ENCODE measurements at places on chromosomes 16 and 17. TPM values are rescaled to one million over a fixed set of nuclear protein-coding genes. Genes with fewer than 3 reads are reported as not detected.

DNA sequence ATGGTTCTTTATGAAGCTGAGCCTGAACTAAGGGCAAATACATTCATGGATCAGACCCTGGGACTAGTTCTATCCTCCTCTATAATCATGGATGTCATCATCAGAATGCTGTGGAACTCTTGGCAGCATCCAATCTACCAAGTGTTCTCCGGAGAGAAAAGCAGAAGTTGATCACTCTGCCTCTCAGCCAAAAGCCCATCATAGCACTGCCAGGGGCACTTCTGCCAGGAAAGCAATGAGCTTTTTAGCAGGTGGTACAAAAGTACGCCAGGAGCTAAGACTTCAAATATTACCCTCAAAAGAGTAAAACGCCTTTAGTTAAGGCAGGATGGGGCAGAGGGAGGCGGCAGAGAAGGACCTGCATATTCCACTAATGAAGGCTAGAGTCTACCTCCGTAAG lies 279.0 kb downstream of the SLC39A11 start:
- H3K36me3 ChIP-seq = peaks cover 80% of the 10 kb centered on the region
- H3K4me3 ChIP-seq = no peak overlapping the region
- no peaks in the 10 kb centered on the region for H3K27me3 ChIP-seq
- H3K4me1 ChIP-seq = no peaks in the 10 kb centered on the region
- H3K27ac ChIP-seq = no peak overlapping the region
- no peak for DNase-seq

- no peak overlapping the region for H3K27ac ChIP-seq
- no peak overlapping the region for H3K4me3 ChIP-seq
- no peak for DNase-seq
- H3K4me1 ChIP-seq = peaks cover 10% of the 10 kb centered on the region
Measured at GRCh38 chr16:24514096-24514495, 25.3 kb upstream of the RBBP6 start.

Gene FAM20A
- 5.0 TPM for total RNA-seq

DNA sequence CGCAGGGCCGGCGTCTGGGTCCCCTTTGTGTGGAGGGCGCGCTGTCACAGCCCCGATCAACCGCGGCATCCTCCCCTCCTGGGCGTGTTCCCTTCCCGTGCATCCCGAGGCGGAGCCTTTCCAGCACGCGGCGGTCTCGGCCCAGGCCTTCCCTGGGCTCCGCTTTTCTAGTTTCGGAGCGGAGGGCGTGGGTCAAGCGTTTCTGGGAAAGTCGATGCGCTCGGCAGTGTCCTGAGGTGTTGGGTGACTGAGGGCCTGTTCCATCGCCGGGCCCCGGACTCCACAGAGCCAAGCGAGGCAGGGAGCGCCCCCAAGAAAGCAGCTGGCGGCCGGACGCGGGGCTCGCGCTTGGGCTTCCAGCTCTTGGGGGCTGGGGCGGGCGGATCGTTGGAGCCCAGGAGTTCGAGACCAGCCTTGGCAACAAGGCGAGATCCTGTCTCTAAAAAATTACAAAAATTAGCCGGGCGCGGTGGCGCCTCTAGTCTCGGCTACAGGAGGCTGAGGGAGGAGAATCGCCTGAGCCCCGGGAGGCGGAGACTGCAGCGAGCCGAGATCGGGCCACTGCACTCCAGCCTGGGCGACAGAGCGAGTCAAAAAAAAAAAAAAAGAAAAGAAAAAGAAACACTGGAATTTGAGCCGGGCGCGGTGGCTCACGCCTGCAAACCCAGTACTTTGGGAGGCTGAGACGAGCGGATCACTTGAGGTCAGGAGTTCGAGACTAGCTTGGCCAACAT lies 806 bp downstream of the IFT140 start:
- no peak for DNase-seq
- peaks cover 15% of the 10 kb centered on the region for H3K36me3 ChIP-seq
- peaks cover 59% of the 10 kb centered on the region for H3K4me1 ChIP-seq

Gene UTP4
- 37.9 TPM for total RNA-seq

Gene TEX14
- total RNA-seq = 0.39 TPM

DNA sequence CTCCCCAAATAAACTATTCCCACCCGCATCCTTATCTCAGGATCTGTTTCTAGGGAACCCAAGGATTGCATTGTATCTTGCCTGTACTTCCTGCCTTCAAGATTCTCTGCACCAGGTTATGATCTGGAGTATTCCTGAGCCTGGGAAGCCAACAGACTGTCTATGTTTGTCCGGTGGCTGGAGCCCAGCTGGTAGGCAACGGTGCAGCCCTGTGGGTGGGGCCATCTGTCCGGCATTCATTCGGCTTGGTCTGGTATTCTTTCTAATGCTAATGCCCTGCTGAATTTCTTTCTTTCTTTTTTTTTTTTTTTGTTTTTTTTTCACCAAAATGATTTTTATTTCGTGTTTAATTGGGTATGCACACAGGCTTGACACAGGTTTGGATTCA lies 20.7 kb upstream of the TVP23A start:
- H3K36me3 ChIP-seq = no peaks in the 10 kb centered on the region
- DNase-seq = peak; percentile 22
- H3K4me3 ChIP-seq = no peak overlapping the region
- H3K27me3 ChIP-seq = no peaks in the 10 kb centered on the region

- no peak overlapping the region for H3K27ac ChIP-seq
- H3K4me3 ChIP-seq = no peak overlapping the region
- H3K36me3 ChIP-seq = no peaks in the 10 kb centered on the region
- no peak for DNase-seq
Measured at GRCh38 chr17:57308543-57309186, 52.3 kb downstream of the MSI2 start.

Gene ARHGAP23
- total RNA-seq = 240 TPM

Gene TP53TG3D
- not detected for total RNA-seq
